ENCODE measurements at places on chromosomes 3 and 15.

DNA sequence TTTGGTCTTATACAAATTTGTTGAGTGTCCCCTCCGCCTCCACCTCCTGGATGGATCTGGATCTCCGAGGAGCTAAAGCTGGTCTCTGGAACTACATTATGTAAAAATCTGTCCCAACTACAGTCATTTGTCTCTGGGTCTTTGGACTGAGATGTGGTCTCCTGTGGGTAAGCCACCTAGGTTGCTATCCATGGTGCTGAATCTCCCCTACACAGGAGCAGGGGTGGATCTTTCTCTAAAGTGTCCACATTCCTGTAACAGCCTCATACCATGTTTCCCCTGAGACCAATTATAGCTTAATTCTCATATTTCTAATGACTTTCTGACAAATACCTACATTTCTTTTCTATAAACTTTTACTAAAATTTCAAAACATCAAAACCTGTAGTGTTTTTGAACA is 625.8 kb downstream of the TAFA4 start:
- DNase-seq, result no peak

DNA sequence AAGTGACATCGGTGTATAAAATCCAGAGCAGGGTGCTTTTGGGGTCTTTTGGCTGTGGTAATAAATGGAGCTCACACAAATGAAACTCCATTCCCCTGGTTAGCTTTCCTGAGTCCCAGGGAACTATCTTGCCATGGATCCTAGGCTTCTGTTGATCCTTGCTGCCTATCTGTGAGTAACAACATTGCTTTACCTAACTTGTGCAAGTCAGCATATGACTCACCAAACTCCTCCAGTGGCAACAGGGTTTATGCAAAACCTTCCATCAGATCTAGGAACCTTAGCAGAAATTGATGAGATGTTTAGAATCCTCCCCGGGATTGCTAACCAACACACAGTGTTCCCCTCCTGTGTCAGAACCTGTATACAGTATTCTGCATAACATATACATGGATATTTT is 105.4 kb downstream of the SCAPER start:
- DNase-seq, result no peak

GRCh38 chr3:197363553-197364409 is 65.4 kb upstream of the DLG1 start:
- no peak for DNase-seq

GRCh38 chr3:53376679-53377078 is 29.3 kb upstream of the DCP1A start:
- DNase-seq, result no peak

- DNase-seq, result peak; percentile 81
Measured at GRCh38 chr15:78177447-78177873, 28.3 kb downstream of the IDH3A start.

DNA sequence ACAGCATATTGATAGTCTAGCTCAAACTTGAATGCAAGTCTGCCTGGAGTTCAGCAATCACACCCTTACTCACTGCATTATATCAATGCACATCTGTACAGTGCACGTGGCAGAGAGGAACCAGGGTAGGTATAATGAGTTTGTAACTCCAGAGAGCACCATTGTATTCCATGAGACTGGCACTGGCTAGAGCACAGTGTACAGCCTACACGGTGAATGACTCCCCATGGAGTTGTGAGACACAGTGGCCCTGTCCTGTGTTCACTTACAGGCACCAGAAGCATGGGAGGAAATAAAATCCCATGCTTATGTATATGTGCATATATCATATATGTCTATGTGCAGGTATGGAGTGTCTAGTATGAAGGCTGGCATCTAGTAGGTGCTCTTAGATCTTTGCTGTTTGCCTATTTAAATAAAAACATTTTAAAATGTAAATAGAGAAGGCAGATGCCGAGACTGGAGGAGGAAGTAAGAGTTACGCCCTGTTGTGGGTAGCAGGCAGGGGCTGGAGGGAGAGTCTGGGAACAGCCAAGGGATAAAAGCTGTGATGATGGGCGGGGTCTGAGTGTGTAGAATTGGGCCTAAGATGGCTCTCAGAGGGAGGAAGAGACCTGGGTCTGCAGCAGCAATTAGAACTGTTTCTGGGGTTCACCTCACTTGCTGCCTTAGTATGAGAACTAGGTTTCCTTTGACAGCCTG is 360.7 kb upstream of the ICE2 start:
- DNase-seq, result no peak

Data from head of caudate nucleus (tissue), 42 donors.